ENCODE measurements at places on chromosomes 5 and 9.

DNA sequence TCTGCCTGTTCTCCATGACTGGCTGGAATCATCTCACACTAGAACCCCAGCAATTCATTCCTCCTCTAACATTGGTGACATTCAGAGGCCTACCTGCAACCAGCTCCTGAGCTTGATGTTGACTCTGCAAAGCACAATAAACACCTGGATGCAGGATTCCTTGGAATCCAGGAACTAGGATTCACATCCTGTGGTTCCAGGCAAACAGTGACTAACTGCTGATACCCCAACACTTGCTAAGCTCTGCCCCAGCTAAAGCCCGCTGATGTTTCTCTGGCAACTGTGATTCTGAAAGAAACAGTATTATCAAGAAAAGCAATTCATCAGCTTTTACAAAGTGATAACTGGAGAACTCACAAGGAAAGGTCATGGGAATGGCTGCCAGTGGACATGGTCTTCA is 29.2 kb downstream of the SUSD1 start:
- no peak for DNase-seq

GRCh38 chr9:126564128-126564527 is 49.6 kb upstream of the LMX1B start:
- DNase-seq = no peak

- DNase-seq = no peak
Measured at GRCh38 chr5:179008667-179009066, 13.5 kb upstream of the GRM6 start.

DNA sequence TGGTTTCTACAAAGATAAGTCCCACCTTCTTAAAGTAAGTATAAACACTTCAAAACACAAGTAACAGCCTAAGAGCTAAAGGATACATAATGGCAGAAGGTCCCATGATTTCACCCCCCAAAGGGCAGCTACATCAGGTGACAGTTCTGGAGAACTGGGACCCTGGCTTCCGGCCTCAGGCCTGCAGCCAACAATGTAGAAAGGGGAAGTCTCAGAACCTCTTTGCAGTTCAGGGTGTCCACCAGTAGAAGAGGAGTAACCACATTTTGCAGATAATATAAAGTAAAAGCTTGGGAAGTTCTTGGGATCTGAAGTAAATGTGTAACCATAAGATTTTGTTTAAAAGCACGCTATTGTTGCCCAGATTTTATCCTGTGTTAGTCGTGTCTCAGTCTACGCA is 267.4 kb upstream of the VLDLR start:
- no peak for DNase-seq

DNA sequence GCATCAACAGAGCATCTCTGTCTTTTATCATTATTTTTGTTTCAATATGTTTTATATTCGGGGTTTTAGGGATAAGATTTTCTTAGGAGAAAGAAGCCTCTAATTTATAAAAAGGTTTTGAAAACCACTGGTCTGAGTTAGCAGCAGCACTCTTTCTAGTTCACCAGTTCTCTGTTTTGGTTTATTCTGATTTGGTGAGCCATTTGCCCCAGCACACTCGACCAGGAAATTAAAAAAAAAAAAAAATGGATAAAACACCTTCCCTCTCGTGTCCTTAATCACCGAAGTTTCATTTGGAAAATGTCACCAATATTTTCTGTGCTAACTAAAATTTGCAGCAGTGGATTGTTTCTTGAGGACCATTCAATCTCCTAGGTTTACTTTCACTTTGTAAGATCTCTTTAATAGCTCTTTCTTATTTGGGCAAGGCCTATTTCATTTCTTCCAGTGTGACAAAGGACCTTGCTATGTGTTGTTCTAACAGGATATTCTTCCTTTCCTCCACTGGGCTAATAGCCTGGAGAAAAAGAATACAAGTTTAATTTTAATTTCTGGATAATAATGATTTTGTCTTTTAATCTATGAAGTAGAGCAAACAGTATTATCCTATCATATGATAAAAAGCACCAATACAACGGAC is 57.8 kb upstream of the ANXA1 start:
- no peak for DNase-seq

- no peak for DNase-seq
Measured at GRCh38 chr9:125496313-125496834, 210.6 kb downstream of the MAPKAP1 start.

GRCh38 chr5:72587661-72588308 is 80.6 kb upstream of the ZNF366 start:
- no peak for DNase-seq

- no peak for DNase-seq
Measured at GRCh38 chr9:35861161-35861897, 8.9 kb downstream of the OR13J1 start.

DNA sequence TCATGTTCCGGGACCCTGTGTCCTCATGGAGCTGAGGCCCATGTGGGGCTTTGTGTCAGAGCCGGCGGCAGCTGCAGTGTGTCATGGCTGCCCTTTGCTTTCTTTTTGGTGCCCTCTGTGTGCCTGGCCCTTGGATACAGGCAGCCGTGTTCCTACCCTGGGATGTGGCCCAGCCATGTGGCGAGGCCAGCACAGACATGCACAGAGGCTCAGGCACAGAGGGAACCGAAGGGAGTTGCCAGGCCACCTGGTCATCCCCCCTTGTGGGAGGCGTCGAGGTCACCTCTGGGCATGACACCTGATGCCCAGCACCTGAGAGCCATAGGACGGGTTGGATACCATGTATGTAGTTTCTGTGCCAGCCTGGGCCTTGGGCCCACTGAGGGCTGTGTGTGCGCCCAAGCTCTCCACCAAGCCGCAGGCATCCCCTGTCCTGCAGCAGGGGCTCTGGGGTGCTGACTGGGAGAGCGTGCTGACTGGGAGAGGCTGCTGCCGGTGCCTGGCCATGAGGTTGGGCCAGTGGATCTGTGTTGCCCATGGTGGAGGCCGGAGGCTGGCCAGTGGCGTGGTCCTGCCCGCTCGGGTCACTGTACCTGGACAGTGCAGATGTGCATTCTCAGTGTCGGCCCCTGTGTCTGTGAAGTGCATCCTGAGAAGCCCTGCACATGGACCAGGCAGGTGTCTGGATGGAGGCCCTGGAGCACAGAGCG is 4.8 kb downstream of the NKD2 start:
- no peak for DNase-seq

DNA sequence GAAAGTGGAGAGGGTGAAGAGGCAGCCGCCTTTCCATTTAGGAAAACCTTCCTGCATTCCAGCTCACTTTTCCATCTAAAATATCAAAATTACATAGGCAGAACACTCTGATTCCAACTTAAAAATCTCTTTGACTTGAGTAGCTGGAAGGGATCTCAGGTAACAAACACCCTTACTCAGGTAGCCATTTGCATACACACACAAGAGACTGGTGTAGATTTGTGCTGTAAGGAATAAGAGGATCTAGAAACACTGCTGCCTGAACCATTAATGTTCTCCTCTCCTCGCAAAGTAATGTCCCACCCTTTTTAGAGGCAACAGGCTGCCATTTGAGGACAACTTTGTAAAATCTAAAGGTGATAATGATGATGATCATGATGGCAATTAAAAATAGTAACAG is 53.5 kb downstream of the BNC2 start:
- DNase-seq = no peak

DNA sequence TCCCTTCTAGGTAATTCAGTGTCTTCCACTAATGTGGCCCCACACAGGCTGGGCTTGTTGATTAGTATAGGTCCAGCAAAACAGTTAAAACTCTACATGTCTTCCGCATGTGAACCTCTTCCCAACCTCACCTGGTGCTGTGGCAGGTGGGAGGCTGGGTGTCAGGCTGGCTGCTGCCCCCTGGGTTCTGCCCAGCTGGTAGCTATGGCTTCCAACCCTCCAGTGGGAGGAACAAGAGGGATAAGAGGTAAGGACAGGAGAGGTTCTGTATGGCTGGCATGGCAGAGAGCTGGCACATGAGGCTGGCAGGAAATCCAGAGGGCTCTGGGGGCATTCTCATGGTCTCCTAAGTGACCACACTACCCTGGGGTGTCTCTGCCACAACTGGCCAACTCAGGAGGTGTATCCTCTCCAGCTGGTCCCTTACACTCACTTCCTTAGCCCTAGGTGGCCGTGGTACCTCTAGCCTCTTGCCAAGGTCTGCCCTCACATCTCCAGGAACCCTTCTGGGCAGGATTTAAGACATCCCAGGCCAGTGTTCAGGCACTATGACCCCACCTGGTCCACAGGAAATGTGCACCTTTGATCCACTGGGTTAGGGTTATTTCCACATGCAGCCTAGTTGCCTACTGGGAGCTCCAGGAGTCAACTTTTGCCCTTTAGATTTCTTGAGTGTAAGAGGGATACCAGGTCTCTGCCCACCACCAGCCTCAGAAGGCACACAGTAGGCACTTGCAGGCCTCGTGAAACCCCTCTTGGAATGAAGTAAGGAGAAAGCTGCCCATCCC is 41.7 kb downstream of the AHRR start:
- no peak for DNase-seq
